ENCODE measurements at places on chromosomes 12 and 14.

GRCh38 chr14:73465823-73466532 is 7.6 kb upstream of the NUMB start:
- no peak for DNase-seq

GRCh38 chr12:1576410-1577241 is 17.8 kb downstream of the FBXL14 start:
- no peak for DNase-seq

DNA sequence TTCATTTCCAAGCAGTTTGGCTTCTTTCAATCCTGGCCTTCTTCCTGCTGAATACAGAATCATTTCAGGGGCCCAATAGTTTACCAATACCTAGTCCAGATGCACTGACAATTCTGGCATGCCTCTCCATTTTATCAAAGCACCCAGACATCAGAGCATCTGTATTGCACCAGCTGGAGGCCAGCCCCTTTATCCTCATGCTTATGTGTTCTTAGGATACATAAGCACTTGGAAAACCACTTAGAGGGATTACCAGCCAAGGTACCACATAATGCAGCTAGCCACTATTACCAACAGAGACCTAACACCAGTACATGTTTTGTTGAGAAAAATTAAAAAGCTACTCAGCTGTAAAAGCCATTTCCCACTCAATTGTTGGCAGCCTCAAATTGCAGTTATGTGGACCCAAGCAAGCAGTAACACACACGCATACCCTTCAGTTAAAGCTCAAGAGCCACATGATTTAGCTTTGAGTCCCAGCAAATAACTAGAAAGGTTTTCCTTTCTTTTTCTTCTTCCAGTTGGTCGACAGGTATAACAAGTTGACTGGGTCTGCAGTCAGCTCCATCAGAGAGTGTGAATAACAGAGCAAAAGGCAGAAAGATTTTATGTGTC is 263.8 kb downstream of the DIO2 start:
- DNase-seq: no peak

GRCh38 chr14:62003701-62004100 is 241.5 kb downstream of the SNAPC1 start:
- no peak for DNase-seq

- no peak for DNase-seq
Measured at GRCh38 chr12:16118586-16118985, 158.9 kb downstream of the SLC15A5 start.

DNA sequence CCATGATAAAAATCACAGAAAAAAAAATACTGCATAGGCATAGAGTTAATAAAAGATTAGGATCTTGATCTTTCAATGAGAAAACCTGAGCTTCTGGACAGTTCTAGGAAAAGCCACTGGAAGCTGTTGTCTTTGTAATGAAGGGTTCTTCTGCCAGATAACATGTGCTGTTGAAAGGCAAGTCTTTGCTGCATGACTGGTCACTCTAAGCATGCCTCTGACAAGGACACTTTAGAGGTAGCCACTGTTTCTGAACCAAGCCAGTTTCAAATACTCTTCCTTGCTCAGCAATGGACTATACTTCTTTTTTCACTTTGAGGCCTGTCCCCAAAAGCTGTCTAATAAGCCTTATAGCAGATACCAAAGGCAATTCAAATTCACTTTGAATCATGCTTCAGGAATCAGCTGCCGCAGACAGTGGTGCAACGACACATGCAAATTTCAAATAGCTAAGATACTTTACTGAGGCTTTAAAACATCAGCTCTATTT is 70.2 kb downstream of the BTG1 start:
- no peak for DNase-seq

DNA sequence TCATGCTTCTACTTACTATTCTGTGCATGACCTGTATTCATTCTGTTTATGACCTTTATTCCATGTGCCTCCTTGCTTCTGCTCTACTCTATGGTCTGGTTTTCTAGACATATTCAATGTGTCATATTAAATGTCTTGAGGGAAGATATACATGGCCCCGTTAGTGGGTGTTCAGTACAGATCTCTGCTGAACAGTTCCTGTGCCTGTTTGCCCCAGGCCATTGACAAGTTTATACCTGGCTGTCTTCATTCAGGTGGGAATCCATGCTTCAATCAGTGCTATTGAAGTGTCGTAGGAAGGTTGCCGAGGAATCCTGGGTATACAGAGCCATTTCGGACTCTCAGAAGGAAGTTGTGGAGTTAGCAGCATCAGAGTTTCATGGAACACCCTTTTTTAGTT is 7.4 kb upstream of the PPFIBP1 start:
- no peak for DNase-seq

- DNase-seq: no peak
Measured at GRCh38 chr14:36315159-36315853, 5.1 kb downstream of the MBIP start.

GRCh38 chr12:68530965-68531364 is 79.7 kb upstream of the RAP1B start:
- DNase-seq: no peak

- DNase-seq: no peak
Measured at GRCh38 chr14:41549821-41550607, 56.7 kb upstream of the LRFN5 start.

GRCh38 chr14:101444116-101444515 is 117.2 kb upstream of the DIO3 start:
- DNase-seq: no peak

GRCh38 chr12:31837913-31838312 is 109.1 kb upstream of the AMN1 start:
- DNase-seq: no peak

DNA sequence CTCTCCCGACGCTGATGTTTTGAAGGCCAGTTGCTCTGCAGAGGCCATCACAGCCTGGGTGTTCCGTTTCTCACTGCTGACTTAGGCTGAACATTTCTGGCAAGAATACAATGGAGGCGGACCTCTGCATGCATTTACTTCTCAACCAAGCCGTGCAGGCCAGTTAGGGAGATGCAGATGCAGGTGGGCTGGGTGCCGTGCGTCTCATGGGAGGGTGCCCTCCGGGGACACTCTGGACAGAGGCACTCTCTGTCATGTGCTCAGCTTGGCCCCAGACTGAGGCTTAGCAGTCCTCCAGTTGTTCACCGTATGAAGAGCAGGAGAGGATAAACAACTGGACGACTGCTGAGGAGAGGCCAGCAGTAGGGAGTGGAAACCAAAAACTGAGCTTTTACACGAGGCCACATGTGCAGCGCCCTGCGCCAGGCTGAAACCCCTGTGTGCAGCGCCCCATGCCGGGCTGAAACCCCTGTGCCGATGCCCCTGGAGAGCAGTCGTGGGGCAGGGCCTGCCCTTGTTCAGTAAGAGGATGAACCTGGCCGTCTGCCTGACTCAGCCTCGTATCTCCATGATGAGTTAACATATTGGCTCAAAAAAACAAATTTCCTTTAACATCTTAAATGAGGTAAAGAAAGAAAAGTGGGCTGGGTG is 32.3 kb downstream of the DDX51 start:
- no peak for DNase-seq

DNA sequence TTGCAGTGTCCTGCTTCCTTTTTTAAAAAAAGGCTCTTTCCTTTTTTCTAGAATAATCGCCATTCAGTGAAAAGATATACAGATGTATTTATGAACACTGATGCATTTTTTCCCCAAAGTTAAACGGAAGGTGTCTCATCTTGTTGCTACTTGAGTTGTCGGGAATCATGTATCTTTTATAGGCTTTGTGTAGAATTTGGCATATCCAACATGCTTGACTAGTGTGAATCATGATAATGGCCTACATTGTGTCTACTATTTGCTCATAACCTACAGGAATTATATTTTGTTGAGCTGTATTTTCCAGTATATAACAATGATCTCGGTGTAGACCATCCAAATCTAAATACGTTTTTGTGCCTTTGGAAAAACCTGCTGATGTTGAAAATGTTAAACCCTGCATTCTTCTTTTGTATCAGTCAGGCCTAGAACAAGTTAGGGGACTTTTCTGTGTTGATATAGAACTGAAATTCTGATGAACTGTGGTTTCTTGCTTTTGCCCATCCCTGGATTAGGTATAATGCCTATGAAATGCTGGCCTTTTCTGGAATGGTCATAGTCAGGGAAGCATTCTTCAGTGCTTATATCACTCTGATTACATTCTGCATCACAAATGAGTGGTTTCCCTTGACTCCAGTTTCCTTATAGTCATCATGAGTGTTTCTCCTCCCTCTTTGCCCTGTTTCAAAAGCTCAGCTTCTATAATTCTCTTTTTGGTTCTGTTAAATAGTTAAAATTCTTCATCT is 10.8 kb downstream of the BMAL2 start:
- DNase-seq: no peak

GRCh38 chr14:37150414-37150813 is 22.0 kb downstream of the SLC25A21 start:
- DNase-seq: no peak

DNA sequence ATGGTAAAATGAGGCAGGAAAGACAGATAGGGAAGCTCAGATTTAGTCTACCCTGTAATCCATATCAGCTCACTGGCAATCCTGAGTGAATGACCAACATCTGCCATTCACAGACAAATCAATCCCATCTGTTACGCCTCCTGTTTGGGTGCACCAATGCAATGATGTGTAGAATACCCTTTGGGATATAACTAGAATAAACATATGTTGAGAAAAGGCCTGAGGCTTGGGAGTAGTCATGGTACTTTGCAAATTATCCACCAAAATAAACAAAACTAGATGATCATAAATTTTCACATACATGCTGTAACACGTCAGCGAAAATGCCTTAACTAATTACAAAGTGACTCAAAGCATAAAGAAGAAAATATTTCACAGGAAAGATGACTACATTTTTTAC is 78.8 kb downstream of the KCNC2 start:
- no peak for DNase-seq

- no peak for DNase-seq
Measured at GRCh38 chr12:57603815-57604453, 690 bp upstream of the DTX3 start.

DNA sequence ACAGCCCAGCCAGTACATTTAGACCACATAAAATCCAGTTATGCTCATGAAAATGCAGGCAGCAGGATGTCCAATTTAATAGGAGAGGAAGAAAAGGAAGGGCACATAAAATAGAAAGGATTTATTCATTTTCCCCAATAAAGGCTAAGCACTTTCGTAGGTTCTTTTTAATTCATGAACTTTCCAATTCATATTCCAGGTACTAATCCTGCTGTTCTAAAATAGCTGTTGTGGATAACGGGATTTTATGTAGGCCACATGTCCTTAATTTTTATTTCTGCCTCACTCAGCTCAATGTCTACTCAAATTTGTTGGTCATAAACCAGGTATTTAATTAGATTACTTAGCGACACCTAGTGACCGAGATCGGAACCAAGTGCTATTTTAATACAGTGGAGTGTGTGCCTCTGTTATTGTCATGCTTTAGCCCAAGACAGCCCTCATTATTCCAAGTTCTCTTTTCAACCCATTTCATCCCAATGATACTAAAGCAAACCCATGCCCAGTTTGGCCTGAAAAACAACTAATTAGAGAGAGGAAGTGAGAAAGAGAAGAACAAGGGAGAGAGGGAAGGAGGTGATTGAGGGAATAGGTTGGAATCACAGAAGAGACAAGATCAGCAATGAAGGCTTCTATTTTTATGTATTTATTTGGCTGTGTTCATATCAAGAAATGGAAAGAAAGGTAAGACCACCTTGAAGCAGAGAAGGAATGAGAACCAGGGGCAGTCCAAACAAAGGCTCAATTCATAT is 45.9 kb upstream of the IFNG-AS1 start:
- DNase-seq: no peak

GRCh38 chr12:130068741-130069140 is 93.5 kb upstream of the FZD10 start:
- DNase-seq: no peak

- no peak for DNase-seq
Measured at GRCh38 chr14:92351750-92352149, 28.8 kb downstream of the SLC24A4 start.

DNA sequence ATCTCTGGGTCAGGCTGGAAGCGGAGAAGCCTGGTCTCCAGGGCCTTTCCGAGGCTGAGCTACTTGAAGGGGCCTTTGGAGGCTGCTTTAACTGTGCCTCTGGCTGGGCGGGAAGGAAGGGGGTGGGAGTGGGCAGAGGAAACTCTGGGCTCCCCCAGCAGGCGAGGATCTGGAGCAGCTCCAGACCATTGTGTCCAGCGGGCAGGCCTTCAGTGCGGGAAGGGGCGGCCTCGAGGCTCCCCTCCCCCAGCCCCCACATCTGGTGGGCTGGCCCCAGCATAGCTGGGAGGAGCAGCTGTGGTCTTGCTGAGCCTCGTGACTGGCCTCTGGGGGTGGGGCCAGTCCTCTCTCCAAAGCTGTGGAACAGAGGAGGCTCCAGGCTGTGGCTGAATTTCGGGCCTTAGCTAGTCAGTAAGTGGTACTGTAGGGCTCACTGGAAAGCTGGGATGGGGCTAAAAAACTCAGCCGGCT is 3.4 kb downstream of the TAMALIN start:
- no peak for DNase-seq

DNA sequence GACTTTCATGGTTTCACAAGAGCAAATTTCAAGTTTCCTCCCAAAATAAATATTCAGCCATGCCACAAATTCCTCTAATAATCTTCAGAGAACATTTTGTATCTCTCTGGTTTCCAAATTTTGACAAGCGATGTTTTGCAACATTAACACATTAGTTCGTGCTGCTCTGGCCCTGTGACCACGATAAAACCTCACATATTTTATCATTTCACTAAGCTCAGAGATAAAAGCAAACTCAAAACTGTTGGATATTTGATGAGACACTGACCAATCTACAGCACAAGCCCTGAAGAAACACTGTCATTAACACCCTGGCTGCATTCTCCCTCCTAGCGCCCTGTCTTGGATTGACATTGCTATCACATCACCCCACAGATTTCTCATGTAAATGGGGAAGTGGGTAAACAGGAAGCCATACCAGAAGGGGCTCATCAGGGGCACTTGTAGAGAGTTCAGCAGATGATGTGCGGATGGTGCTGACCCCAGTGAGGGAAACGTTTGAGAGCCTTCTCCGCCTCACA is 264.3 kb downstream of the PRKD1 start:
- DNase-seq: no peak

DNA sequence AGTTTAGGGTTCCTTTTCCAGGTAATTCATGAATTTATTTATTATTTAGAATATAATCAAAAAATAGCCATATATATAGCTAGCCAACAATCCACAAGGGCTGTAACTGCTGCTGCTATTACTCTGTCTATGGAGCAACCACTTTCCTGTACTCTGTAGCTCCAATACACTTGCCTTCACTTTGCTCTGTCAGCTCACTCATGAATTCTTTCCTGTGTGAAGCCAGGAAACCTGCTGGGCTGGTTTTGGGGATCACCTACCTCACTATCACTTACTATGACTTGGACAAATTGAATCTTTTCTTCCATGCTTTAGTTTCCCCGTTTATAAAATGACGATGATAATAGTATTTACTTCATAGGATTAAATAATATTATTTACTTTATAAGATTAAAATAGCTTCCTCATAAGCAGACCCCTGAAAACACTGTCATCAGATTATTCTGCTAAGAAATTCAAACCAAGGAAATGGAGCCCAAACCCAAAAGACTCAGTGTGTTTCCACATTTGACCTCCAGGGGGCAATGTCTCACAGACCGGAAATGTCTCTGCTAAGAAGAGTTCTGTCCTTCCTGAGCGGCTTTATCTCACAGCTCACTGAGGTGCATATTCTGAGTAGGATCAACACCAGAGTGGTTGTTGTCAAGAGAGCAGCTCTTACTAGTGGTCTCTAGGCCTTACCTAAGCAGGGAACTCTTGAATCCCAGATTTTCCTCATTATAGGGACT is 457.1 kb downstream of the DAD1 start:
- DNase-seq: no peak
